Activated CD8-positive, alpha-beta T cell treated with anti-CD3 and anti-CD28 coated beads for 36 hours (primary cell): ENCODE measurements at places on chromosomes 11 and 22.

DNA sequence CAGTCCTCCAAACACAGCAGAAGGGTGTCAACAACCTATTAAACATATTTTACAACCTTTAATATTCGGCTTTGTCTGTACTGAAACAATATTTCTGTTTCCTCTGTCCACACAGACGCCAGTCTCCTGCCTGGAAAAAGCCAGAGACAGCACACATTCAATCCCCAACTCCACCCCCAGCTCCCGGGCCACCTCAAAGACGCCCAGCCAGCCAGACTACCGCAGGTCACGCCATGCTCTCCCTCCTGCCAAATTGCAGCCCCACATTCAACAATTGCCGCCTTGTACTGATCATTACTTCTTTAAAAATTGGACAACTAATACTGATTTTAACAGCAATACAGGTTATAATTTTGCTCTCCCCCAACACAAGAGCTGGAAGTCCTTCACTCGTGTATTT is 1.2 kb downstream of the SERGEF start:
- no peak for DNase-seq

- DNase-seq, result no peak
These were observed 66.4 kb downstream of the ZNRF3 start for GRCh38 chr22:28949788-28950187.

- peak; percentile 15 for DNase-seq
These were observed 40.0 kb downstream of the TENM4 start for GRCh38 chr11:79400717-79401330.

DNA sequence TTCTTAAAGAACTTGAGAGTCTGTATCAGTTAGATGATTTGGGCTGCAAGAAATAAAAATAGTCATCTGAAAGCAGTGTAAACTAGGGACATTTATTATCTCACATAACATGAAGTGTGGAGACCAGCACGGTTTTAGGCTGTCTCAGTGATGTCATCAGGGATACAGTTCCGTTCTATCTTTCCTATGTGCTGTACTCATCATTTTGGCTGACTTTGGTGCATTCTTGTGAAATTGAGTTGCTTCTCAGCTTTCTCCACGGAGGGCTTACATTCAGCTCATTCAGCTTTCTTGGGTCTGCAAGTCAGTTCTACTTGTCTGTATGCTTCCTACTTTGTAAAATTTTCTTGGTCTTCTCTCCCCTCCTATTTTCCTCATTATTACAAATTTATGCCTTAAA is 51.8 kb upstream of the LIN7C start:
- no peak for DNase-seq

DNA sequence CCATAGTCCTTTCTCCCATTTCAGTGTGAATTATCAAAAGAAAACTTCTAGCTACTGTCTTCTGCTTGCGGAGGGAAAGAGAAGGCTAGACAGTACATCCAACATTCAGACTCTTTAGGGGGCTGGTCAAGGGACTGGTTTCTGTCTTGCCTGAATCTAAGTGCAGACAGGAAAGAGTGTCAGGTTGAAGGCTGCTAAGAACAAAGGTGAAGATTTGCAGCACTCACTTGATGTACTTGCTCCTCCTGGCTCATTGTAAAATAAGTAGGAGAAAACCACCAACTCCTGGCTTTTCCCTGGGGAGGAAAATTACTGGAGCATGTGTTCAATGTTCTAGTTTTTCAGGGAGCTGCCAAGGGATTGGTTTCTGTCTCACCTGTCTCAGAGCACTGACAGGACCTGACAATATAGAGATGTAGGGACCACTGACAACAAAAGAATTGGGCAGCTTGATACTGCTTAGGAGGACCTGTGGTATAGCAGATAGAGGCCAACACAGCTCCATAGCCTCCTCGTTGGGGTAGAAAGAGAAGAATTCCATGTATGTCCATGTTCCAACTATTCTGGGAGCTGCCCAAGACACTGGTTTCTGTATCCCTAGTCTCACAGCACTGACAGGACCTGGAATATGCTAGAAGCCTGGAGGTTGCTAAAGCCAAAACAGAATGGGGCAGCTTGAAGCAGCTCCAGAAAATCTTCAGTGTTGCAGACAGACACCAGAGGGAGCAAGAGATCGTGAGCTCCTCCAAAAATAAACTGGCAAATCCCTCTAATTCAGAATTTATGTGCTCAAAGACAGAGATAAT is 39.7 kb upstream of the MMP12 start:
- DNase-seq, result peak; percentile 15

DNA sequence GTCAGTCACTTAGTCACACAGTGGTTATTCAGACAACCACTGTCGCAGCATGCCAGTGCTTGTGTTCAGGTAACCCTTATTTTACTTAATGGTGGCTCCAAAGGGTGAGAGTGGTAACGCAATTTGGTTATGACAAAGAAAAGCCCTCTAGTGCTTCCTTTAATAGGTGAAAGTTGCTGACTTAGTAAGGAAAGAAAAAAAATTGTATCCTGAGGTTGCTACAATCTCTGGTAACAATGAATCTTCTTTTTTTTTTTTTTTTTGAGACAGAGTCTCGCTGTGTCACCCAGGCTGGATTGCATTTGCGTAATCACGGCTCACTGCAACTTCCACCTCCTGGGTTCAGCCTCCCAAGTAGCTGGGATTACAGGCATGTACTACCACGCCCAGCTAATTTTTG is 64.5 kb downstream of the C11orf91 start:
- DNase-seq, result no peak

DNA sequence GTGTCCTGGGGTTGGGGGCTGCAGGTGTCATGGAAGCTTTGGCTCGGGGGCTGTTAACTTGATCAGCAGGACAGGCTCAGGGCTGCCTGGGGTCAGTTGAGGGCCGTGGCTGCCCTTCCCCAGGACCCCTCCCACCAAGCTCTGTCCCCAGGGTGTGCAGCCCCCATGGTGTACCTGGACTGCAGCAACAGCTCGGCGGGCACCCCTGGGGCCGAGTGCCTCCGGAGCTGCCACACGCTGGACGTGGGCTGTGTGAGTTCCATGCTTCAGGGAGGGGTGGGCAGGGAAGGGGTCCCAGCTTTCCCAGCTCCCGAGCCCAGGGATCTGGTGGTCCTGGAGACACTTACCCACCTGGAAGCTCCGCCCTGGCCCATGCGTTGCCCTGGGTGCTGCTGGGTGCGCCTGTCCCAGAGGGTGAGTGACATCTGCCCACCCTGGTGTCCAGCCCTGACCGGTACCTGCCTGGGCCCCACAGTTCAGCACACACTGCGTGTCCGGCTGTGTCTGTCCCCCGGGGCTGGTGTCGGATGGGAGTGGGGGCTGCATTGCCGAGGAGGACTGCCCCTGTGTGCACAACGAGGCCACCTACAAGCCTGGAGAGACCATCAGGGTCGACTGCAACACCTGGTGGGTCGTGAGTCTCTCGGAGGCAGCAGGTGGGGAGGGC is 11.3 kb downstream of the MUC5B start:
- no peak for DNase-seq

DNA sequence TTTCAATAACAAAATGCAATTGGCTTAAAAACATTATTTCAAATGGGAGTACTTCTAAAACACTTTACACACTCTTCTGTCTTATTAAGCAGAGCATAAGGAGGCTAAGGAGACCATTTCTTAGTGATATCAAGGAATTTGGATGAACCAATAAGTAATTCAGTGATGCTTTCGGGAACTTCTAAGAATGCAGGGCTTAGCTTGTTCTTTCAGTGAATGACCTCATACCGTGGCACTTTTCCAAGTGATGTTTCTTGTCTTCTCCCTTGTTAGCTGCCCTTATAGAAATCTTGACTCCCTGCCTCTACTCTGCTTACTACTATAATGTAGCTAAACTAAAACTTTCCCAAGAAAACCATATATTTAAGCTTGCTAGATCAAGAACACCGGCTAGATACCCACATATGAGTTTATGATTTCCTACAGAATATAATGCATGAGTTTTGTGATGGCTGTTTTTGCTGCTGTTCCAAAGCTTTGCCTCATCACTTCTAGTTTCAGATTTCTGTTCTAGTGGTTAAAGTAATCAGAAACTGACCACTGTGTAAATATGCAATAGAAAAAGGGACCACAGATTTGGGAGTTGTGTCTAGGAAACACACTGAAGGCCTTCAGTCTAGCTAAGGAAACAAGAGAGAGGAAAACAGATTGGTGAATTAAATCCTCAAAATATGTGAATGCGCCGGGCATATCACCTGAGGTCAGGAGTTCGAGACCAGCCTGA is 37.5 kb upstream of the STK33 start:
- DNase-seq, result no peak

GRCh38 chr11:70810133-70810532 is 411.8 kb downstream of the CTTN start:
- no peak for DNase-seq

GRCh38 chr11:133903875-133904817 is 52.6 kb downstream of the IGSF9B start:
- no peak for DNase-seq

DNA sequence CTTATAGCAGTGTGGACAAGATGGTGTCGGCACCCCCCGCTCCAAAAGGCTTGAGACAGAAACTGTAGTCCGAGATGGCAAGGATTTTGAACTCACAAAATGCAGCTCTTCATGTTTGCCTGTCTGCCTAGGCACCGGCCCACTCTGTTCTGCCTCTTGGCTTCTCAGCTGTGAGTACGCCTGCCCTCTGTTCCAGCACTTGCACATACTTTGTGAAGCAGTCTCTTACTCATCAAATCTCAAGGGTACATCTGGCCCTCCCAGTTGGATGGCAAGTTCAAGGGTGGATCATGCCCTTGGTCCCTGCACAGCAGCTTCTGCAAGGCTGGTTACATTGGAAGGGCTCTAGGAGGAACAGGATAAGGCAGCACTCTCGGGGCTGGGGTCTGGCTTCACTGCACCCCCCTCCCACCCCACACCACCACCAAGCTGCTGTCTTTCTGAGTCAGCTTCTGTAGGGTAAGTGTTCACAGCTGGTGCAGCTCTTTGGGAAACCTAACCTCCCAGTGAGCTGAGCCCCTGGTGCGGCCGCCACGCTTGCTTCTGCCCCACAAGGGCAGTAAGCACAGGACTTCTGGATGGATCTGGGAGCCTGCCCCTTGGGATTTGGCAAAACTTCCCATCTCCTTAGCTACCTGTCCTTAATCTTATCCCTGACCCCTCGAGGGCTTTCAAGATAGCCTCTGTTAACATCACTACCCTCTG is 37.2 kb downstream of the FAM83F start:
- DNase-seq, result no peak

- no peak for DNase-seq
These were observed 63.4 kb downstream of the KCNJ1 start for GRCh38 chr11:128803449-128804245.

- no peak for DNase-seq
These were observed 31.3 kb downstream of the JAM3 start for GRCh38 chr11:134100171-134100570.

- DNase-seq, result no peak
These were observed 53.6 kb downstream of the MPPED1 start for GRCh38 chr22:43465291-43466015.

GRCh38 chr11:29183301-29183700 is 833.5 kb downstream of the KCNA4 start:
- DNase-seq, result no peak

GRCh38 chr22:48327721-48328120 is 1500.0 kb downstream of the BRD1 start:
- DNase-seq, result no peak

DNA sequence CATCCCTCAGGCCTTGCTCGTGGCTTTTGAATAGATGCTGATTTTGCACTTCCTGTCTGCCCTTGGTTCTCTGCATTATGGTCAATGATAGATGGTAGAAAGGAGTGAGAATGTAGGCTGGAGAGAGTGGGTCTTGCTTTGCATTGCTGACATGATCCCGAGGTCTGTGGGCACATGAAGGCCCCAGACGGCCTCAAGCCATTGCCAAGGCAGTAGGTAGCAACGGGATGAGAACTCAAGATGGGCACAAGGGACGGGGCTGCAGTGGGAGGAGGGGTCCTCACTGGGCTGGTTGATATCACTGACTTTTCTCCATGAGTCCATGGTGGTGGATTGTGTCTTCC is 54.0 kb downstream of the GAB4 start:
- DNase-seq, result no peak

DNA sequence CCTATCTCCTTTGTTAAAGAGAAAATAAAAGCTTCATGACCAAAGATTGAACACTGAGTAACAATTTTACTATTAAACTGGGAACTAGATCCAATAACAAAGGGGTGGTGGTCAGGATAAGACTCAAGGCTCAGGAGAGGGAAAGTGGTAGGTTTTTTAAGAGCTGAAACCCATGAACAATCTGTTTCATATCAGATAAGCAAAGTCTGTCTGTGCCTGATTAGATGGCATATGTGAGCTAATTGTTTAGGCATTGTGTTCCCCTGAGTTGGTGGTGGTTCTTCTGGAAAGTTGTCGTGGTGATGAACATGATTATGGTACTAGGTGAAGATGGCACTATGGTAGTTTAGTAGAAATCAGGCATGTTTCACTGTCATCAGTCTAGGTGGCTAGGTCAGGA is 24.4 kb downstream of the USP47 start:
- DNase-seq, result no peak

DNA sequence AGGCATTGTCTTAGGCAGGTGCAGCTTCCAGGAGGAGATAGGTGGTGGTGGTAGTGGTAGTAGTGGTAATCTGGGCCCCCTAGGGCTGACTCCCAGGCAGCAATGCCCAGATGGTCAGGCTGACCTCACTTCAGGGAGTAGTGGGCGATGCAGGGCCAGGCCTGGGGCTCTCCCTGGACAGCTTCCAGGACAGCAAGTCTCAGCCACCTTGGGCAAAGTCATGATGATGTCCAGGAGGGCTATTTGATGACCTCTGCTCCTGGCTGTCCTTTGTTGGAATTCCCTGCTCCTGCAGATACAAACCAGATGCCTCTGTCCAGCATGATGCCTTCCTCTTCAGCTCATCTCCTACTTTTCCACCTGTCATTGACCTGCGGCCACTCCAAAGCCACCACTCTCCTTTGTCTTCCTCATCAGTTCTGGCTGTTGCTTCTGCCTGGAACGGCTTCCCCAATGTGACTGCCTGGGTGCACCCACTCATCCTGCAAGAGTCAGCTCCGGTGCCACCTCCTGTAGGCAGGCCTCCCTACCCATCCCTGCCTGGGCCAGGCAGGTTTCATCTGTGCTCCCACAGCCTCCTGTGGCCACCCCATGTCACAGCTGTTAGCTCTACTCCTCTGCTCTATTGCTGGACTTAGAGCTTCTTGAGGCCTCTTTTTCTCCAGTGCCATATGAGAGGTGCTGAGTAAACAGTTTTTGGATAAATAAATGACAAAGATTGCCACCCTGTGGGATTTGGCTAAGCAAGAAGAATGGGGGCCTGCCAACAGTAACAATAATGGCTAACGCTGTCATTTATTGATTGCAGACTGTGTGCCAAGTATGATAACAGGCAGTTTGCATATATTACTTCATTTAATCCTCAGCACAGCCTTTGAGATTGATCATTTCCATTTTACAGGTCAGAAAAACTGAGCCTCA is 172.9 kb upstream of the NECTIN1 start:
- DNase-seq, result no peak

GRCh38 chr22:50002791-50003190 is 9.8 kb downstream of the IL17REL start:
- no peak for DNase-seq
